Stimulated activated CD4-positive, alpha-beta T cell treated with anti-CD3 and anti-CD28 coated beads, Interleukin-4, amount 100 ng/mL, for 24 hours (primary cell): ENCODE measurements at places on chromosomes 4 and X.

- DNase-seq = no peak
Observed at GRCh38 chr4:141669501-141669900, 33.1 kb downstream of the IL15 start.

DNA sequence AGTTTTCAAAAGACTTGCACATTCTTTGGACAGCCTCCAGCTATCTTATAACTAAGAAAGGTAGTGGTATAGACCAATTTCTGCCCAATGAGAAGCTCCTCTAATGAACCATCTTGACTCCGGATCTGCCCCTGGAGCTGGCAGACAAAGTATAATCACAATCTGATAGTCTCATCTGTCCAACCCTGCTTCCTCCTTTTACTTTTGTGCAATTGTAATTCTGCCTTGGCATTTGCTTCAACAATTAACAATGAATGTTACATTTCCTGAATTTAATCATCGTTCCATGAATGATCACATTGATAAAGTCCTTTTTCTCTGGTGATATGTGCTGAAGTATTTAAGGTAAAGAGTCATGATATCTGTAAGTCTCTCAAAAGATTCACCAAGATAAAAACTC is 27.8 kb downstream of the FRYL start:
- no peak for DNase-seq

GRCh38 chr4:17758485-17758884 is 22.9 kb downstream of the FAM184B start:
- DNase-seq = no peak

DNA sequence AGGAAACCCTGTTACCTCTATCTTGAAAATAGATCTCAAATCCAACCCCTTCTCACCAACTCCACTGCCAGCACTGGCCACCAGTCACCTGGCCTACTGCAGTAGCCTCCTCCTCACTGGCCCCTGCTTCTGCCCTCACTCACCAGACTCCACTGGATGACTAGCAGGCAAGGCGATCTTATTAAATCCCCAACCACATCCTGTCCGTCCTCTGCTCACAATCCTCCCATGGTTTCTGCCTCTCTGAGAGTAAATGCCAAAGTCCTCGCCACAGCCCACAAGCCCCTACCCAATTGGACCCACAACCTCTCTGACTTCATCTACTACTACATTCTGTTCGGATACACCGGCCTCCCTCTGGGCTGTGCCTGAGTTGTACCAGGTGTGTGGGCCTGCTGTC is 5.4 kb upstream of the PIM2 start:
- no peak for DNase-seq

- DNase-seq = no peak
Observed at GRCh38 chr4:75819121-75819520, 83.1 kb downstream of the PPEF2 start.

- DNase-seq = no peak
Observed at GRCh38 chrX:9614016-9614415, 149.2 kb downstream of the TBL1X start.

GRCh38 chr4:75494563-75494962 is 19.6 kb downstream of the RCHY1 start:
- no peak for DNase-seq

- no peak for DNase-seq
Observed at GRCh38 chrX:146921204-146921603, 106.7 kb upstream of the CXorf51A start.

DNA sequence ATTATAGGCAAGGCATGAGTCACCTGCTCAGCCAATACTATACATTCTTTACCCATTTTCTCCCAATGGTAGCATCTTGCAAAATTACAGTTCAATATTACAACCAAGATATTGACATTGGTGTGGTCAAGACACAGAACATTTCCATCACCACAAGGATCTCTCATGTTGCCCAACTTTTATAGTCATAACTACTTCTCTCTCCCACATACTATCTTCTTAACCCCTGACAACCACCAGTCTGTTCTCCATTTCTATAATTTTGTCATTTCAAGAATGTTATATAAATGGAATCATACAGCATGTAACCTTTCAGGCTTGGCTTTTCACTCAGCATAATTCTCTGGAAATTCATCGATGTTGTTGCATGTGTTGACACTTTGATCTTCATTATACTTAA is 144.9 kb downstream of the ENOX2 start:
- DNase-seq = no peak

GRCh38 chr4:73589261-73589847 is 30.9 kb downstream of the RASSF6 start:
- no peak for DNase-seq

GRCh38 chr4:141587897-141588296 is 48.5 kb upstream of the IL15 start:
- DNase-seq = no peak

GRCh38 chr4:47577779-47578553 is 92.9 kb downstream of the ATP10D start:
- DNase-seq = no peak

DNA sequence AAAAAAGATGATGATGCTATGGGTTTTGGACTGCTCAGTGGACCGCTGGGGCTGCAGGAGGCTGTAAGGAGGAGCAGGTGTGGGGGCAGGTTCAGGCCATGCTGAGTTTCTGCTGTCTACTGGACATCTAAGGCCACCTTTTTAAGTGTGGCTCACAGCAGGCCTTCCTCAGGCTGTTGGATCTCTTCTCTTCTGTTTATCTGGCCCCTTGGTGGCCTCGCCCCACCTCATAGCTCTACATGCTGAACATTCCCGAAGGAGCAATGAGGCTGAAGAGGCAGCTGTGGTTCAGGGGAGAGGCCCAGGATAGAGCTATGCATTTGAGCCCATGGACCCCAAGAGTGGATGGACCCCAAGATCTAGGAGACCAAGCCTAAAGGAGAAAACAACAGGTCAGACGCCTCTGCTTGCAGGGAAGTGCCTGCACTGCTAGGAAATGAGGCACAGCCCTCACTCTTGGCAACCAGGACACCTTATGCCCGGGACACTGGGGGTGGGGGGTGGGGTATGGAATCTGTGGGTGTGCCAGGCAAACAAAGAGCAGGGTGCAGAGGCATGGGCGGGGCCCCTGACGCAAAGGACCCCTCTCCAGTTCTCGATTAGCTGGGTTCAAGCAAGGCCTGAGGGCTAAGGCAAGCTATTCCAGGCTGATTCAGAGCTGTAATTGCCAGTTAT is 168.9 kb downstream of the BCOR start:
- no peak for DNase-seq

DNA sequence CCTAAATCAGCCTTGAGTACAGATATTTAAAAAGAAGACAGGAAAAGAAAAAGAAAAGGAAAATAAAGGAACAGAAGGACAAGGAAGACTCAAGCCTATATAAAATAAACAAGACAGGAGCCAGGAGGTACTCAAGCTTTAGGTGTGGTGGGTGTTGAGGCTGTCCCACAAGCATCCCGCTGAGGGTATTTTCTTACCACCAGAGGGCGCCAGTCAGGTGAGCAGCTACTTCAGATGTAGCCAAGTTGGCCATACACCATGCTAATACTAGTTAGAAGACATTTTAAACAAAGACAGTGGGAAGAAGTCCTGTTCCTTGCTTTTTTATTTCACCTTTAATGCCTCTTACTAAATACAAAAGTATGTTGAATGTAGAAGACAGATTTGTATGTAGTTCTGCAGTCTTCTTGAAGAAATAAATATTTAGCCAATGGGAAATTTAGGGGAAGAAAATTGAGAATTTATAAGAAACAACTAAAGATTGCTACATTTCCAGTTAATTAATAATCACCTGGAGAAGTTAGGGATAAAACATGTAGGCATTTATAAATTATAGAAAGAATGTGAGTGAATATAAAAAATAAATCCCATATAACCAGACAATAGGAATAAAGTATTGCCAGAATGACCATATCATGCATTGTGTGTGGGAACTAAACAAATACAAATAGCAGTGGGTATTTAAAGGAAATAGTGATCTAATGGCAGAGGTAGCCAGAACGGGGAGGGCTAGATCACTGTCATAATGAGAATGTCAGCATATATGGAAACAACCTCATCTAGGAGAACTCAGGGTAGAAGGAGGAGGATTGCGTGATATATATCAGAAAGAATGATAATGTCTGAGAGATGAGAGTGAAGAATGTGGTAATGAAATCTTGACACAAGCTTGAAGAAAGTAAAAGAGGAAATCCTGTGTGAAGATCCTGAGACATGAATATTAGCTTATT is 71.0 kb downstream of the MTHFD2L start:
- peak; percentile 80 for DNase-seq

DNA sequence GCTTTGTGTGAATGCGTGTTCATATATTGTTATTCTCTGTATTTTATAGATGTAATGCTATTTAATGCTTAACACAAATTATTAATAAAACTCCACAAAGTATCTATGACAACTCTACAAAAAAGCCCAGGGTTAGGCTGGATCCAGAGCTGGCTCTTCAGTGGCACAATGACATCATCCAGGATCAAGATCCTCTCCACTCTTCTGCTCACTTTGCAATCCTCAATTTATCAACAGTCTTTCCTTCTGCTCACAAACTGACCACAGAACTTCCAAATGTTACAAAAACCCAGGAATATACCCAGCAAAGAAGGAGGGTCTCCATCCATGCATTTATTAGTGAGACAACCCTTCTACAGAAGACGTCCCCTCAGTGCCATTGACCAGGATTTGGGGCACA is 132.3 kb downstream of the HNRNPD start:
- DNase-seq = no peak

DNA sequence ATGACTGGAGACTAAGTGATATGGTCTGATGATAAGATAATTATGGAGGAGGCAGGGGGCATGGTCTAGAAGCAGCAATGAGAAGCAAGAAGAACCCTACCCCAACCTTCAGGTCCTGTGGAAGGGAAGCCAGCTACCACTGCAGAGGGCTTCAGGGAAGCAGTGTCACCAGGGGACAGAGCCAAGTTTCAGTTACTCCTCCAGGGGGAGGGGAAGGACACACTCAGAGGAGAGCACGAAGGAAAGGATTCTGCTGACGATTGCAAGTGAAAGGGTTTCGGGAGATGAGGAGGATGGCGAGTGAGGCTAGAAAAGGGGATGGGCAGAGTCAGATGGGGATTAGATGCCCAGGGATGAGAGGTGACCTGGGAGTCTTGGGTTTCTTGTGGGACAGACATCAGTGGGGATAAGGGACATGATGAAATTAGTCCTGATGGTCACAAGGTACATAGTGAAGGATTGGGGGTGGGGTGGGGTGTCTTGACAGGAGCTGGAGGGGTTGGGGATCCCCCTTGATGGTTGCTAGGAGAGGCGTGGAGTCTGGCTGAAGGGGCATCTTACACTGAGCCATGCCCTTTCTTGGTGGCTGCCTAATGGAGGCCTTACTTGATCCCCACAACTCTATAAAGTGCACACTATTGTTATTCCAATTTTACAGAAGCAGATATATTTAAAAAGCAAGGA is 45.4 kb downstream of the TIGD4 start:
- DNase-seq = no peak

- no peak for DNase-seq
Observed at GRCh38 chr4:125741825-125742452, 427.2 kb downstream of the FAT4 start.

DNA sequence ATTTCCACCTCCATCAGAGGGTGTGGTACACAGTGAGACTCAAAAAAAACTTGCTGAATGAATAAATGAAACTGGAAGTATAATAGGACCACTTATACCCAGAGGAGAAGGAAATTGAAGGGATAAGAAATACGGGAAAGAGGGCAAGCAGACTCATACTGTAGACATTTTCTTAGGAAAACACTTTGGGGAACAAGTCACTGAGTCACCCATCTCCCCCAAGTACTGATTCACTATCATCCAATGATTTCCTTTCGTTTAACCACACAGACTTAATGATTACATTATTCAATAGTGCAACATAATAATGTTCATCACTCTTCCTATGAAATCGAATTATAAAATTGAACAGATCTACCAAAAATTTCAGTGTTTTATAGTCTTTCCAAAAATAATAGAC is 97.1 kb downstream of the LDB2 start:
- no peak for DNase-seq

DNA sequence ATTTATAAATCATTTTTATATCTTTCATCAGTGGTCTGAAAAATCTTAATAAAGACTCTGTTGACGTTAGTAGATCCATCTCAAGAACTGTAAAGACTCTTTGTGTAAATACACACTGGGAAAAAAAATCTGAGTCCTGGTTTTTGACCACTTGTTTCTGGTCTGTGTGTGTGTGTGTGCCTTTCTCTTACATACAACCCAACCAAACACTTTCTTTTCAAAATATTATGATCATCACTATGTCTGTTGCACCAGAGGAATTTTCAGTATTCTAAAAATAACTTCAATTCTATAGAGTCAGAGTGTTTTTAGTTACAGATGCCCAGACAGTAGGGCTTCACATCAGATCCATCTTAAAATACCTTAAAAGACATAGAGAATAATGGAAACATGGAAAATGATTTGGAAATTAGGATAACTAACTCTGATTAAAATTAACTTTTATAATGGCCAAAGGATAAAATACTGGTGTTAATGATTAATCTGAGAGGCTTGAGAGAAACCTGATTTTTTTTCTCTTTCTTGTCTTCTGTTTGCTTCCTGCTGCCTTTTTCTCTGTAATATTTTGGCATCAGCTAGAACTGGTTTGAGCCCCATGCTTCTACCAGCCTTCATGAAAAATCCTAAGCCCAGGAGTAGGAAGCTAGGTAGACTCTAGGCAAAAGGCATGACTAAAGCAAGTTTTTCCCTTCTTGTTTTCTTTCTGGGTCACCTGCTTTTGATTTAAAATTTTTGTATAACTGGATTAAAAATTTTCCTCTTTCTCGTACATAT is 99.7 kb downstream of the ATXN3L start:
- no peak for DNase-seq

DNA sequence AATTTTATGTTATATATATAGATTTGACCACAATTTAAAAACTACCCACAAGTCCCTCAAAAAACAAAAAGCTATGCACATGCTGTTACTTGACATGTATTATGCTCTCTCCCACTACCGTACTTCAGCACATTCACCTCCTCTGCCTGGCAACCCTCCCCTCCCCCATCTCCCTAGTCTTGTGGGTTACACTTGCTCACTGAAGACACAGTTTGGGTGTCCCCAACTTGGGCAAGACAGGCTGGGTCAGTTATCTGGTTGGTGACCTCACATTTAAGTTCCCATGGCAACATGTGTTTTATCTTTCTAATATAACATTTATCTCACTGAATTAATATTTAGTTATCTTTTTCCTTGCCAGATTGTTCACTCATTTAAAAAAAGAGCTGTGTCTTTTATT is 32.7 kb downstream of the SEC24D start:
- no peak for DNase-seq

DNA sequence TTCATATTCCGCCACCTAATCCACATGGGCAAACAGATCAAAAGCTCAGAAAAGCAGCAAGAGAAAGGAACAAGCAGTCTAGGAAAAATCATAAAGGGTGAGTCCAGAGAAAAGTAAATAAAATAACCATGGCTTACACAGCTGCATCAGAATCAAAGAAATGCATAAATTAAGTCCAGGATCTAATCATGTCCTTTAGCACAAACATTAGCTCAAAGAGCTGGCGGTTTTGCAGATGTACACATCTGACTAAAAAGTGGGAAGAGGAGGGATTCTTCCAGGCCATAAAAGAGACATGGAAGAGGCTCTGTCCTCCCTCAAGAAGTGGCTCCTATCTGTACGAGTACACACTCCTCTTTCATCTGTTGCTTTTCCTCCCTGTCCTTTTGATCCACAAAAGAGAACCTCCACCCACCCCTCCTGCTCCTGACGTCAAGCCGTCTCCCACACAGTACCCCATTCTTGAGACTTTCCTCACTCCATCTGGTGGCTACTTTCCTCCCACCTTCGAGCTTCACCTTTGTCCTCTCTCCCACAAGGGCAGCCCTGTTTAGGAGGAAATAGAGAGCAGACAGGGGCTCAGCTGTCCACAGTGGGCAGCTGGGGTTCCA is 92.5 kb downstream of the RASL11B start:
- no peak for DNase-seq
